Endodermal cell (in vitro differentiated cells): ENCODE measurements at places on chromosomes 4 and X. TPM values are rescaled to one million over a fixed set of nuclear protein-coding genes. Genes with fewer than 3 reads are reported as not detected.

TSPAN6 gene
- 58.4 to 60.4 TPM (median 59.1 TPM) in 3 replicates for total RNA-seq

KCNIP4 gene
- not detected in 2 replicates for total RNA-seq

ODAPH gene
- not detected in 3 replicates for total RNA-seq

HSFX1 gene
- total RNA-seq = 2.4 and 3.4 TPM in 2 replicates

C4orf36 gene
- total RNA-seq = 1.2 to 3.7 TPM (median 1.7 TPM) in 3 replicates

USP17L15 gene
- total RNA-seq = not detected in 3 replicates

RAB41 gene
- not detected in 2 replicates for total RNA-seq

PDCL2 gene
- not detected in 2 replicates for total RNA-seq

ACE2 gene
- total RNA-seq = 2.7 and 3.3 TPM in 2 replicates

ART3 gene
- total RNA-seq = 0.92 and 0.99 TPM in 2 replicates

CSAG3 gene
- total RNA-seq = 0.35 and 0.41 TPM in 2 replicates

AFAP1 gene
- 22.0 and 22.5 TPM in 2 replicates for total RNA-seq

RGS12 gene
- 38.2 and 45.2 TPM in 2 replicates for total RNA-seq

ETDA gene
- not detected in 2 replicates for total RNA-seq

CXCL3 gene
- 2.9 and 3.7 TPM in 2 replicates for total RNA-seq

ABCG2 gene
- total RNA-seq = 0.07 to 0.40 TPM (median 0.31 TPM) in 3 replicates

ESX1 gene
- total RNA-seq = not detected in 3 replicates

TLL1 gene
- total RNA-seq = 3.8 and 6.4 TPM in 2 replicates

ERAS gene
- not detected in 3 replicates for total RNA-seq

PRRG3 gene
- 4.8 and 5.5 TPM in 2 replicates for total RNA-seq

PAGE2B gene
- not detected in 3 replicates for total RNA-seq

GPRIN3 gene
- 0.52 to 2.4 TPM (median 2.1 TPM) in 3 replicates for total RNA-seq

CYTL1 gene
- total RNA-seq = 0.84 to 2.2 TPM (median 2.2 TPM) in 3 replicates

TLR6 gene
- total RNA-seq = 0.26 to 0.53 TPM in 2 of 3 replicates, not detected in the other

PCYT1B gene
- 11.3 to 22.1 TPM (median 11.7 TPM) in 3 replicates for total RNA-seq

C4orf50 gene
- total RNA-seq = 1.2 and 1.6 TPM in 2 replicates

SOWAHB gene
- 1.2 to 2.9 TPM (median 2.6 TPM) in 3 replicates for total RNA-seq

MAGEB6 gene
- not detected in 2 replicates for total RNA-seq

RBM46 gene
- total RNA-seq = 1.1 and 1.9 TPM in 2 replicates

SPIN2B gene
- total RNA-seq = 16.1 and 16.4 TPM in 2 replicates

GRXCR1 gene
- total RNA-seq = not detected in 3 replicates

TCEAL2 gene
- 11.7 to 16.5 TPM (median 12.8 TPM) in 3 replicates for total RNA-seq

POF1B gene
- not detected in 2 replicates for total RNA-seq

HMGN5 gene
- total RNA-seq = 4.1 and 7.4 TPM in 2 replicates

NPY2R gene
- total RNA-seq = 0.14 TPM in 1 of 2 replicates, not detected in the other

MYOZ2 gene
- not detected in 2 replicates for total RNA-seq

ASB11 gene
- total RNA-seq = not detected in 2 replicates

SYNPO2 gene
- 0.37 and 0.63 TPM in 2 replicates for total RNA-seq

STPG2 gene
- total RNA-seq = 0.41 and 0.53 TPM in 2 replicates

GAGE1 gene
- not detected in 2 replicates for total RNA-seq

CCDC120 gene
- total RNA-seq = 12.8 to 14.0 TPM (median 13.4 TPM) in 3 replicates

IBSP gene
- not detected in 2 replicates for total RNA-seq

ASMT gene
- total RNA-seq = not detected in 2 replicates

FOXP3 gene
- 0.36 and 0.77 TPM in 2 replicates for total RNA-seq

SSX2 gene
- not detected in 3 replicates for total RNA-seq

HELQ gene
- 11.0 and 13.8 TPM in 2 replicates for total RNA-seq

AFP gene
- 1.6 and 2.8 TPM in 2 replicates for total RNA-seq

BMX gene
- total RNA-seq = not detected in 3 replicates

POU4F2 gene
- total RNA-seq = not detected in 3 replicates

ZDHHC15 gene
- 2.0 TPM in 2 replicates for total RNA-seq

AMTN gene
- not detected in 2 replicates for total RNA-seq

MSN gene
- total RNA-seq = 141 to 160 TPM (median 149 TPM) in 3 replicates

RRH gene
- 0.25 TPM in 1 of 3 replicates, not detected in the others for total RNA-seq

MAGED2 gene
- 261 TPM in 2 replicates for total RNA-seq

MAOA gene
- total RNA-seq = 0.38 to 1.5 TPM (median 0.40 TPM) in 3 replicates

TXLNG gene
- total RNA-seq = 31.0 and 32.0 TPM in 2 replicates

RNF4 gene
- 79.5 to 95.5 TPM (median 93.6 TPM) in 3 replicates for total RNA-seq

ENPP6 gene
- 0.07 TPM in 1 of 2 replicates, not detected in the other for total RNA-seq
